NCI-H460 (cell line): ENCODE measurements at places on chromosomes 5 and 9.

DNA sequence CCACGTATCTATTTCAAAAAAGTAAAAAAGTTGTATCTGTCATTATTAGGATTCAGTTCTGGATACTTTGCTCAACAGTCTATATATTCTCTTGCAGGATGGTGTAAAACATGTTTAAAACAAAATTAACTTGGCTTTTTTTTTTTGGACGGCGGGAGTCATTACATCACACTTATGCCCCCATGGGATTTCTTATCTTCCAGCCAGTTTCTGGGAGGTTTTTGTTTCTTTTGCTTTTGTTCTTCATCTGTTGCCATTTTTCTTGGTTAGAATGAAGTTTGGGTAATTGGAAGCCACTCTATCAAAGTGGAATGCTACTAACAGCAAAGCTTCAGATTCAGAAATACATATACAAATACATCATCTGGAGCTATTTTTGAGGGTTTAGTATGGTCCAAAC lies 1.8 kb upstream of the STARD4 start:
- no peak for DNase-seq

GRCh38 chr9:112925058-112925641 lies 34.5 kb upstream of the SLC46A2 start:
- peak; percentile 29 for DNase-seq

DNA sequence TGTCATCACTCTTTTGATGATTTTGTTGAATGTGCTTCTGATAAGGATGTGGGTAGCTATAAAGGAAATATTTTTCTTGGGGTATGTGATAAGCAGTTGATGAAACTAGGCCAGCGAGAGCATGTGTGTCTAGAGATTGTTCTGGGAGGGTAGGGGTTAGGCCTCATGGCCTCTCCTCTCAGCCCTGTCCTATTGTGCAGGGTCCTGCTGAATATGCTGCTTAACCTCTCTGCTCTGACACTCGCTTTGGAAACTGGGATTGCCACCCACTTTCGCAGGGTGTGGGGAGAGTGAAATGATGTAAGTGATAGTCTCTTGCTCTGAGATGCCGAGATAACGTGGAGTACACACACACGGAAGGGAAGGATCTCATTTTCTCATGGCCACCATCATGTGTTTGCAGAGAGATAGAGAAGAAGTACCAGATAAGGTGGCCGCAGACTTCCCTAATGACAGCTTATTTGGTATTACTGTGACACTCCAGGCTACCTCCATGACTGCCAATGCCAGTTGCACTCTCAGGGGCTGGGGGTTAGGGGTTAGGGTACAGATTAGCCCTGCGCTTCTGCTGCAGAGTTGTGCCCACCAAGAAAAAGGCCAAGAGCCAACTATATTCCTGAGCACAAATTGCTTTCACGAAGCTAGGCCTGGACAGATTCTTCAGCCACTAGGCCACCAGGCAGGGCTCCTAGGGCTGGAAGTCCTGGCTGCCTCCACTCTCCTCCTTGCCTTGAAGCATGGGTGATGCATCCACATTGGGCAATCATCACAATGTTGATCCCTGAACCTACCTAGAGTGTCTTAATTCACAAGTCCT lies 25.2 kb upstream of the TNFAIP8 start:
- DNase-seq, result no peak

DNA sequence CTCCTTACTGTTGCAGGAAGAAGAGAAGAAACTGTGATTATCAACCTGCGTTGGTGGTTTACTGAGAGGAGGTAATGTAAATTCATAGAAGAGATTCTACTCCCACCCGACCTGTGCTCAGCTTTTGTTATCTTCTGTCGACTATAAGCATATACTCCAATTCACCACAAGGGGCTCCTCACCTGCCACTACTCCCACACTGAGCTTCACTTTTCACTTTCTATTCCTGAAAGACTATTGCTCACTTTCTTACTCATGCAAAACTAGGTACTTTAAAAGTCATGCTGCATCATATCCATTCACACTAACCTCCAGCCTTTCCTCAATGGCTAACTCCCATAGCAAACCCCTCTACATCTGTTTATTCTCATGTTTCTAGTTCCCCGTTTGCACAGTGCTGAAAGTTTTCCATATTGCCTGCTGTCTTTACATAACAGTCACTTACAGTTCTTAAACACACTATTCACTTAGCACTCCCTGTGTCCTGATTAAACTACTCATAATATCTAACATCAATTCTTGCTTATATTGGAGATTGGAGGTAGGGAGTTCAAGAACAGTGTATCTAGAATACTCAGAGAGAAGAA lies 1062.6 kb downstream of the NR2F1-AS1 start:
- DNase-seq, result peak; percentile 30

- peak; percentile 28 for DNase-seq
These were observed 779 bp downstream of the FAM13B start for GRCh38 chr5:138032028-138032571.
